CD8-positive, alpha-beta memory T cell (primary cell): ENCODE measurements at places on chromosomes 13 and 19.

GRCh38 chr19:2656533-2656932, 46.0 kb downstream of the GNG7 start:
- no peak for DNase-seq

DNA sequence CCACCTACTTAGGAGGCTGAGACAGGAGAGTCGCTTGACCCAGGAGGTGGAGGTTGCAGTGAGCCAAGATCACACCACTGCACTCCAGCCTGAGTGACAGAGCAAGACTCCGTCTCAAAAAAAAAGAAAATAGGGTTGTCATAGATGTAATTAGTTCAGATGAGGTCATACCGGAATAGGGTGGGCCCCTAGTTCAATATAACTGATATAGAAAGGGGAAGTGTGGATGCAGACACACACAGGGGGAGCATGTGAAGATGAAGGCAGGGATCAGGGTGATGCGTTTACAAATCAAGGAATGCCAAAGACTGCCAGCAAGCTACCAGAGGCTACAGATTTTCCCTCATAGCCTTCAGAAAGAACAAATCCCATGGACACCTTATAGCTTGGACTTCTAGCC, 24.3 kb upstream of the EEF1AKMT1 start:
- DNase-seq: no peak

DNA sequence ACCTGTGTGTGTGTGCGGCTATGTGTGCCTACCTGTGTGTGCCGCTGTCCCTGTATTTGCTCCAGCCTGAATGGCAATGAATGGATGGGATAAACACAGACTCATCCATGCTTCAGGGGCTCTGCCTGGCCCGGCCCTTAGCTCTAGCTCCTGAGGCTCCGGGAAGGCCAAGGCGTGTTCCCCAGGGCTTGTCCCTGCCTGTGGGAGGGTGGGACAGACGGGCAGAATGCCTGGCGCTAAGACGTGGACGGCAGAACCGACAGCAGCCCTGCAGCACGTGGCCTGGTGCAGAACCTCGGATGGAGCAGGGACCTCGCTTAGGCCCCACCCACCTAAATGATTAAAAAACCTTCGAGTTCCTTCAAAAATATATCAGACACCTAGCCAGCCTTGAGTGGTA, 57.8 kb upstream of the C13orf46 start:
- DNase-seq: no peak

DNA sequence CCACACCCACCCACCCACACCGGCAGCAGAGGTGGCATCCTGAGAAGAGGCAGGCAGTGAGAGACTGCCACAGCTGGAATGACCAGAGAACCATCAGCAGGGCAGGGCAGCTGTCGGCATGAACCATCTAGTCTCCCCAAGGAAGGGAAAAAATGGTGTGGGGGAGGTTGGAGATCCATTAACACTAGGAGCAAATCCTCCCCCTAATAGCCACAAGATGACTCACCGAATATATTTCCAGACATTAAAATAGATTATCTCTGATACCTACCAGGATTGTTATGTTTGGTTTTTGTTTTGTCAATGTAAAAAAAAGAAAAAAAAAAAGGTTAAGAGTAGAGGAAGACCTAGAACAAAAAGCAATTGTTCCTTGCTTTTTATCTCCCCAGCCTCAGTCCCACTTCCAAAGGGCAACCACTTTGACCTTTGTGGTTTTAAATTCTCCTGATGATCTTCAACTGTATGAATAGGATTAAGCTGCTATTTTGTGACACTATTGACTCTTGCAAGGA, 34.2 kb downstream of the THSD1 start:
- DNase-seq: no peak

- no peak for DNase-seq
Observed at GRCh38 chr13:97569841-97570240, 135.9 kb downstream of the RAP2A start.

GRCh38 chr19:49857061-49857837, 6.3 kb downstream of the PTOV1 start:
- DNase-seq: no peak

GRCh38 chr19:47886010-47886559, at the start of gene SULT2A1:
TSS of gene SULT2A1 (minus strand) at chr19:47886315. CDS start at chr19:47886257, 58 bp downstream.
- DNase-seq: no peak

GRCh38 chr13:25678398-25678797, 306.6 kb downstream of the ATP8A2 start:
- DNase-seq: no peak

GRCh38 chr13:30722361-30722760, 13.0 kb upstream of the ALOX5AP start:
- no peak for DNase-seq

DNA sequence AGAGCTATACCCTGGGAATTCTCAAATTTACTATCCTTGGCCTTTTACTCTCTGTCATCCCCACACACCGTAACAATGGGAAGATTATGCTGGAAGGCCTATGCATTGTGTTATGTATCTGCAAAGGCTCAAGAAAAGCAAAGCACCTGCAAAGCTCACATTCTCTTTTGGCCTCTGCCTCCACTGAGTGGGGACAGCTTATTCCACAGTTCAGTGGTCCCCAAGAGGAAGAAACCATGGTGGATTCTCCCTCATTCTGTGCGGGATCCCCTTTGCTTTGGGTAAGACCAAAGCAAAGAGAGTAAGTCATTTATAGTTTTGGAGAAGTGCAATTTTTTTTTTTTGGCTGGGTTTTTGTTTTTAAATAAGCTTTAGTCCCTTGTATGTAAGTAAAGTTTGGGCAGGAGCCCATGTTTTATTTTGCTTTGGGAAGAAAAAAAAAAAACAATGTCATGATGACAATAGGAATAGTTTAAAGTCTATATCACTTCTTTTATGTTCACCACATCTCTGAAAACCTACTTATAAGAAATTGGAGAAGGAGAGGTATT, 530.6 kb downstream of the FGF9 start:
- DNase-seq: no peak

- DNase-seq: no peak
Observed at GRCh38 chr13:110648146-110648819, 32.9 kb downstream of the NAXD start.

- DNase-seq: no peak
Observed at GRCh38 chr13:50033725-50034124, 18.5 kb downstream of the KCNRG start.

DNA sequence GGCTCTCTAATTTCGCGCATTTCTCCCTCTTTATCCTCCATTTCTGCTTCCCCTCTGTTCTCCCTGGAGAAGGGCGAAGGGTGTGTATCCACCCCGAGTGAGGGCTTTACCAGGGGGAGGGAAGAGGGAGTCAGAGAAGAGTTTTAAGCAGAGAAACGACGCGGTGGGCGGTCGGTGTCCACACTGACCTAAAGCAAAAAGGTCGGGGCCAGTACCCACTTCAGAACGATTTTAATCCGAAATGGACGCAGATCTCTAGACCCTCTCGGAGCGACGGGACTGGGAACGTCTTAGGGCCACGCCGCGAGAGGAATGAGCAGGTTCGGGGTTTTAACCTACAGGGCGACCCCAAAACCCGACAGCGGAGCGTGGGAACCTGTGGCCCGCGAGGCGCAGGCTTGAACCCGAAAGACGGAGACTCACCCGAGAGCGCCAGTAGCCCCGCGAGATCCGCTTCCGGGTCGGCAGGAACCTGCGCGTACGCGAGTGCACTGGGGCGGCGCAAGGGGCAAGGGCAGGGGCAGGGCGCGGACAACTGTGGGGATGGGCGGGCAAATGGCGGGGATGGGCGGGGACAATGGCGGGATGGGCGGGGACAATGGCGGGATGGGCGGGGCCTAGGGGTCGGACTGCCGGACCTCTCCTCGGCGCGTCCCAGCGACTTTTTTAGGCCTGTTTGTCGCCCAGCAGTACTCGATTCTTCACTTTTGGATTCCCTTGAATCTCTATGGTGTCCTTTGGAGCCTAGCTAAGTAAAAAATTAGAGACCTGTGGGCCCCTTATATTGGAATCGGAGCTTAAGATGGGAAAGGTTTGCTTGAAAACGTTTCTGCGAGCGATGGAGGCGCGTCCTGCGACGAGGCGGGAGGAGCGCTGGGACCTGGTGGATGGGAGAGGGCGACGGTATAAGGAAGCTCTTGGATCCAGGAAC, at the start of gene ZNF677:
Gene ZNF677 (minus strand): TSS at position 463 of the 931 bp plus-strand sequence. CDS start 3,323 bp downstream, outside the sequence.
- DNase-seq: peak; percentile 79

DNA sequence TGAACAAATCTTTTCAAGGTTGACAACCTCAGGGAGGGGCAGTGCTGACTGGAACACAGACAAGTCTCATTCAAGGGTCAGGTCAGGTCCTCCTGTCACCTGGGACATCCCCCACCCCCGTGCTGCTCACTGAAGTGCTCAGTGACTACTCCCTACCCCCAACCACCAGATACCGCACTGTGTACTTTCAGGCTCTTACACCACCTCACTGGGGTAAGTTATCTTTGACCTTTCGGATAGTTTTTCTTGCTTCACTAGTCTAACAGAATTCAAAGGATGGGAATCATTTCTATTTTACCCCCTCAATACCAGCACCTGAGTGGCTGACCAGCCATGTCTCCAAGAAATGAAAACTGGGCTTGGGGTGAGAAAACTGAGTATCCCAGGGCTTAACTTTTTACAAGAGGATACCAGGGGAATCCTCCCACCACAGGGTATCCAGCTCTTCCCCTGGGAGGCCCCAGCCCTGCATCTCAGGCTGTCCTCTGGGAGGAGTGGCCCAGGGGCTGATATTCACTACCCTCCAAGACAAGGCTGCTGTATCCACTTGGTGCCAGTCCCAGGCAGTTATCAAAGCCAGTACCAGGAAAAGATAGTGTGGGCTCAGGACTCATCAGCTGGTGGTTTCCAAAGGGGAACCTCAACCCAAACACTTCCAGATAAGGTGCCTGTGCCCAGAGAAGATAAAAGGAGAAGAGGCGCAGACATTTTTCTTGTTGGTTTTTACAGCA, 2.1 kb downstream of the ZNF563 start:
- DNase-seq: peak; percentile 3

GRCh38 chr13:38399535-38399934, 49.9 kb downstream of the UFM1 start:
- DNase-seq: no peak

- no peak for DNase-seq
Observed at GRCh38 chr13:28890712-28891111, 70.6 kb downstream of the MTUS2 start.

- no peak for DNase-seq
Observed at GRCh38 chr19:27759896-27760295, 1453.1 kb downstream of the UQCRFS1 start.

DNA sequence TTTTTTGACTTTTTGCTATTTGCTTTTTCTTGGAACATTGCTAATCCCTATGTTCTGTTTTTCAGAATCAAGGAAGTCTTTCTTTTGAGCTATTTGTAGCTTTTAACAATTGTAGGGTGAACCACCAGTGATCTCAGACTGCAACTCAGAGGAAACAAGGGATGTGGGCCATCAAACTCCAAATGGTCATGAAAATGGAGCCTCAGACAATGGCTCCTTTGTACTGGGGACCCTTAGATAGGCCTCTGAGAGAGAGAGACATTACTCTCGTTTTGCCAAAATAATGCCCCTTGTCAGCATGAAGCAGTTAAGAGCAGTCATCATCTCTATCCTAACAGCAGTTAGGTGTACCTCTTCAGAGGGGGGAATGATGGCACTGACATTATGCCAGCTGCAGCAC, 56.4 kb upstream of the GJB6 start:
- no peak for DNase-seq

- no peak for DNase-seq
Observed at GRCh38 chr13:93715866-93716265, 489.3 kb downstream of the GPC6 start.

DNA sequence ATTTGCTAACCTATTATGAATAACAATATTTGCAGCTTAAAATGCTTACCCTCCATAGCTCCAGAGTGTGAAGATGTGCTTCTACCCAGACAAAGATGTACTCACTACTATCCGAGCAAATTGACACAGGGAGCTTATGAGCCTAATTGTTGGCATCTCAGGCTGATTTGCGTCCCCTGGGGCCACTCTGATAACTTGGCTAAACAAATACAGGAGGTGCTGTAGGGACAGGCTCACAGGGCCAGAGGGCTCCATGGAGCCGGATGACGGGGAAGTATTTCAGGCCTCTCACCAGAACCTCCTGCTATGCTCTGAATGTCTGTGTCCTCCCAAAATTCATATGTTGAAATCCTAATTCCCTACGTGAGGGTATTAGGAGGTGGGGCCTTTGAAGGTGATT, 26.7 kb upstream of the C19orf12 start:
- DNase-seq: no peak

DNA sequence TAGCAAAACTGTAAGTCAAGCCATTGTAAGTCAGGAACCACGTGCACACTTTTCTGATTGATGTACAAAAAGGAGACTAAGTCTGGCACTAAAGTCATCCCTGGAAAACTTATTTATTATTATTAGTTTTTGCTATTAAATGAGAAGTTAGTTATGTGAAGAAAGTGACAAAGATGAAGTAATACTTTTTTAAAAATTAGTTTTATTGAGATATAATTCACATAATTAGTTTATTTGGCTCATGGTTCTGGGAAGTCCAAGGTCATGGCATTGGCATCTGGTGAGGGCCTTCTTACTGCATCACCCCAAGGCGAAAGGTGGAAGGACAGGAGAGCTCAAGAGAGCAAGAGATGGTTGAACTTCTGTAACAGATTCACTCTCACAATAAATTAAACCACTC, 36.9 kb downstream of the GARRE1 start:
- DNase-seq: no peak

GRCh38 chr13:40148101-40148500, 492.6 kb downstream of the COG6 start:
- DNase-seq: peak; percentile 55

DNA sequence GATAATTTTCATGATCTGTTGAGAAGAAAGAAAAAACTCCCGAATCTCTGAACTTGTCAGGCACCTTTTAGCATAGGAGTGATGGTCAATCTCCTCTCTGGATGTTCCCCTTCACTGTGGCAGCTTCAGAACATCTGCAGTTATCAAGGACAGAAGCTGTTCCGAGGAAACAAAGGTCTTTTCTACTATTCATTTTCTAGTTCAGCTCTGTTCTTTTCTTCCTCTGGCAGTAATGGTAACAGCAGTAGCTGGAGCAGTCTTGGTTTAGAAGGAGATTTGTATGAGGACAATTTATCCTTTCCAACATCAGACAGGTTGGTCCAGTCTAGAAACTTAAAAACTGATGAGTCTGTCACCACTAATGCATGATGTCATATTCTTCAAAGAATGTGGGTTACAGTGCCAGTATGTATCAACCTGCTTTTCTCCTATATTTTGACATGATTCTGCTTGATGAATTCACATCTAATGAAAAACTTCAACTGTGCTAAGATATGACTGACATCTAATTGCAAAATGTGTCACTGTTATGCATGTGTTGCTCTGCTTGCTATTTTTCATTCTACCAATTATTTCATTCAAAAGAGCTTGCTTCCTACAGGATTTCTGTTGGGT, 41.0 kb downstream of the AKAP11 start:
- DNase-seq: no peak

DNA sequence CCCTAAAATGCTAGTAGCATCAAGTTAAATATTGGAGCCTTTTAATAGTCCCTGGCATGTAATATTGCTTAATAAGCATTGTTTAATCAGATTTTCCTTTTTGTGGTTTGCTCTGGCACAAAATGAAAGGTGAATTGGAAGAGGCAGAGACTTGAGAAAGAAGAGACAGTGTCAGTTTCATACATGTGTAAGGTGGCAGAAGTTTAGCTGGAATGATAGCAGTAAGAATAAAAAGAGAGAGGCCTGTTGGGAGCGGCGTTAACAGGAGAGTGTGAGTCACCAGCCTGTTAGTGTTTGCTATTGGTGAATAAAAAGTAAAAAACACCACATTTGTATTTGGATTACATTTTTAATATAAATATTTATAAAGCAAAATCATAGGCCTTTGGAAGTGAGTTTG, 145.3 kb downstream of the PDS5B start:
- no peak for DNase-seq

GRCh38 chr13:82947683-82948082, 934.6 kb downstream of the SLITRK1 start:
- no peak for DNase-seq
